ENCODE measurements at places on chromosomes 7 and 10.

DNA sequence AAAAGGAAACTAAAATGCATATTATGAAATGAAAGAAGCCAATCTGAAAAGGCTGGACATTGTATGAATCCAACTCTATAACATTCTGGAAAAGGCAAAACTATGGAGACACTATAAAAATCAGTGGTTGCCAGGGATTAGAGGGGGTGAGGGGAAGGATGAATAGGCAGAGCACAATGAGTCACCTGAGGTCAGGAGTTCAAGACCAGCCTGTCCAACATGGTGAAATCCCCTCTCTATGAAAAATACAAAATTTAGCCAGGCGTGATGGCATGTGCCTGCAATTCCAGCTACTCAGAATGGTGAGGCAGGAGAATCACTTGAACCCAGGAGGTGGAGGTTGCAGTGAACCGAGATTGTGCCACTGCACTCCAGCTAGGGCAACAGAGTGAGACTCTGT lies 324.8 kb upstream of the PHYHIPL start:
- DNase-seq: peak; percentile 62

GRCh38 chr7:98286093-98286539 lies 4.6 kb downstream of the BRI3 start:
- peak; percentile 76 for DNase-seq

GRCh38 chr10:27297844-27298521 lies 57.4 kb upstream of the ACBD5 start:
- no peak for DNase-seq

DNA sequence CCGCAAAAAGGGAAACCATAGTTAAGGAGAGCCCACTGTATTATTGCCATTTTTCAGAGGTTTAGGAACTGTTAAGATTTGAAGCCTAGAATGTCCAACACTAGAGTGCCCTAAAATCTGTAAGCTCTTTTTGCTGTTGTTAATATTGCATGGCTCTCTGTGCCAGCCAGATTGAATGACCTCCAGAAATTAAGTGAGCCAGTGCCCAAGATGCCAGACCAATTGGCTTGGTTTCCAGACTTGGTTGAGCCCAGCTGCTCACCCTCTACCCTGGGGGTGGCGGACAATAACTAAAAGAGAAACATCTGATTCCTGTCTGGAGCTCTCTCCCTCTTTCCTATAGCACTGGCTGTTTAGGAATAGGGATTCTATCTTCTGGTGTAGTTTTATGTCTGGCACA lies 340.1 kb downstream of the PHF14 start:
- DNase-seq: no peak

- peak; percentile 31 for DNase-seq
Measured at GRCh38 chr10:6995341-6995740, 415.3 kb upstream of the PRKCQ start.

DNA sequence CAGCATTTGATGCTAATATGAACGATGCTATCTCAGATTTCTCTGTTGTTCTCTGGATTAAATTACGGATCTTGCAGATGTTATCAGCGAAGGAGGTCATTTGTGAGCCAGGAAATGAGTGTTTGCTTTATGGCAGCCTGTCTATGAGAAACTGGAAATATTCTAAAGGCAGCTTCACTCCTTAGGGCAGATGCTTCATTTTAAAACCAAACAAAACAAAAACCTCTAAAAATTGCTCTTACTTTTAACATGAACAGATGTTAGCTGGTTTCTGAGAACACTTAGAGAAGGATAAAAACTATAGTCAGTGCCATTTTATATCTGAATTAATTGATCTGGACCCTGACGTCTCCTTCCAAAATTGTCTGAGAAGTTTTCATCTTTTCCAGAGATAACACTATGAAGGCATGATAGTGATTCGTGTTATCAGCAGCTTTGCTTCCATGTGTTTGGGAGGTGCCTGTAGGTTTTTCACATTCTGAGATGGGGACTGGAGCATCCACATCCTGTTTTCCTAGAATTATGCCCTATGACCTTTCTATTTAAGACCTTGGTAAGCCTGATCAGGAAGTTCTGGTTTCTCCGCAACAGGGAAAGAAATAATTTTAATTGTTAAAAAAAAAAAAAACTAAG lies 53.1 kb downstream of the CPED1 start:
- peak; percentile 37 for DNase-seq

DNA sequence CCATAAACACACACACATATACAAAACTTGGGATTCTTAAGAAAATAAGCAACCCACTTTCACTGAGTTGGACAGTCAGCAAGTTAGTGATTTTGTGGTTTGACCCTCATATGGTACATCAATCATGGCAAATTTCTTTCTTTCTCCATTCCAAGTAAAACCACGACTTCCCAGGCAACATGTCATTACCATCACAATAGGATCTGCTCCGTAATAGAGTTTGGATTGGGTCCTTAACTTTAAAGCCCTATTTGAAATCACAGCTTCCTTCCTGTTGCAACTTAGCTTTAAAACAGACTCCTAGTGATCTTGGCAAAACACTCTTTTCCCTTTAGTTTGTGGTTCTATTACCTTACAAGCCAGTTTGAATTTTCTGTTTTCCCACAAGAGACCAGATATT lies 483.6 kb downstream of the INHBA start:
- DNase-seq: peak; percentile 68

- DNase-seq: no peak
Measured at GRCh38 chr7:50347693-50348092, 43.2 kb downstream of the IKZF1 start.

DNA sequence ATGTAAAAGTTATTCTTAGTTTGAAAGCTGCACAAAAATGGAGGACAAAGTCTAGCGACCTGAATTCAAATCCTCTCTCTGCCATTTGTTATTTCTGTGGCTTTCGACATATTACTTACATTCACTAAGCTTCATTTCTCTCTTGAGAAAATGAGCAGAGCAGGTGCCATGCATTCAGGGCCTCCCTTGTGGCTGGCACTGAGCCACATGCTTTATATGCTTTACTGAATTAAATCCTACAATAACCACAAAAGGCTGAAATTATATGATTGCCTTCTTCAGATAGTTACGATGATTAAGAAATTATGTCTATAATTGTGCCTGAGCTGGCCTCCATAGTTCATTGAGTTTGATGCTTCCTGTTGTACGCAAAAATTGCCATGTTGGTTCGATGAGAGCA lies 98.7 kb downstream of the NPSR1 start:
- DNase-seq: no peak

DNA sequence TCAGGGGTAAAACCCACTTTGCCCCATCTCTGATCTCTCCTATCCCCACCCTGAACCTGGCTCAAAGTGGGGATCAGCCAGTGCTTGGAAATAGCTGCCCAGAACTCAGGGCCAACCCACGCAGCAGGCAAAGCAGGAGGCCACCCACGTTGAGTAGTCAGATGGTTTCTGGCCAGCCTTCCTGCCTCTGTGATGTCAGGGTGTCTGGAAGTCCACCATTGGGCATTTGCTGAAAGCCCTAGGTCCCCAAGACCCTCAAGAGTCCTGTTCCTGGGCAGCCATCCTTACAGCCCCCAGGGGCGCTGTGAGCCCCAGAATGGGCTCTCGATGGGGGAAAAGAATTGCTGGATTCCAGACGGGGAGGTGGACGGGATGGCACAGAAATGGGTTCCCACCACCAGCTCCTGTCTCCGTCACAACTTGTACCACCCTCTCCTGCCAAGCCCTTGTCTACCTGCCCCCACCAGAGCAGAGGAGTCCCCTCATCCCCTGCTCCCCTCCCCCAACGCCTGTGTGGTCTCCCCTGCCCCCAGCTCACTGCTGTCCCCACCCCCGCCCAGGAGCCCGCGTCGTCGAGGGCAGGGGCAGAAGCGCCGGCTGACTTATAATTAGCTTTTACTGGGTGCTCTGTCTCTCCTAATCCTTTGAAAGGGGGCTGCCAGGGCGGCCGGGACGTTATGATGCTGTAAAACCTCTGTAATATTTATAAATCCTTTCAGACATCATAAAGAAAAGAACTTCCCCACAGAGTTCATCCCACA lies 3.9 kb downstream of the MYL10 start:
- peak; percentile 6 for DNase-seq

GRCh38 chr7:126398851-126399529 lies 853.8 kb downstream of the GRM8 start:
- no peak for DNase-seq

- DNase-seq: no peak
Measured at GRCh38 chr7:132497098-132497497, 79.2 kb downstream of the PLXNA4 start.

DNA sequence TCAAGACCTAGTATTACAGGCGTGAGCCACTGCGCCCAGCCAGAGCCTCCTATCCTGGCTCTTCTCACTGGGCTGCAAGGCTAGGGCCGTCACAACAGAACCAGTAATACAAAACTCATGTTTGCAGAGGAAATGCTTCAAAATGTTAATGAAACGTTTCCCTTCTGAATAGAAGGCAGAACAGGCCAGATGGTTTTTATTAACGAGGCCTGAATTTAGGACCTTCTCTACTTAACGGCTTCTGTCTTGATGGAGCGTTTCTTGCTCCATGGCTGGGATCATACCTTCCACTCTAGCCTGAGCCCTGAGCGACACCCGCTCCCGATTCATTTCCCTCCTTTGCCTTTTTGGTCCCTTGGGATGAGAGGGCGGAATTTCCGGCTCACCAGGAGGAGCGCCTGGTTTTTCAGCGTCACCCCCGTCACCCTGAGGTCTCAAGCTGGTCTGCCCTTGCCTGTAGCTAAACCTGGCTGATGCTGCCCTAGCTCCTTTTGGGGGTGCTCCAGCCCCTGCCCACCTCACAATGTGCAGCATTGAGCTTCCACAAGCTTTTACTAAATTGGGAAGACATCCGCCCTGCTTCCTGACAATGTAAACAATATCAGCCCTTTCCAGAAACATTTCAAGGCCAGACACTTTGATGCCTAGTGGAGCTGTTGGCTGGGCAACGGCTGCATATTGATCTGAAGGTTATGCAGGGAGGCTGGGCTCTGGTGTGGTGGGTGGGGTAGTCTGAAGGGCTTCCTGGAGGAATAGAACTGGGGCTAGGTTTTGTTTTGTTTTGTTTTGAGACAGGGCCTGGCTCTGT lies 5.2 kb downstream of the CLIP2 start:
- peak; percentile 85 for DNase-seq

GRCh38 chr10:86299562-86299961 lies 67.0 kb downstream of the GRID1 start:
- DNase-seq: no peak

- DNase-seq: peak; percentile 12
Measured at GRCh38 chr7:4880218-4880617, 3.3 kb downstream of the RADIL start.

GRCh38 chr10:77231884-77232610 lies 405.6 kb downstream of the KCNMA1 start:
- no peak for DNase-seq

GRCh38 chr7:47497367-47498096 lies 84.4 kb downstream of the TNS3 start:
- no peak for DNase-seq

GRCh38 chr10:33276282-33276923 lies 58.1 kb downstream of the NRP1 start:
- DNase-seq: no peak

- DNase-seq: no peak
Measured at GRCh38 chr7:33399528-33400213, 270.3 kb downstream of the BBS9 start.

- no peak for DNase-seq
Measured at GRCh38 chr7:111091593-111092358, 849 bp downstream of the LRRN3 start.

GRCh38 chr7:151070574-151070960 lies 10.0 kb downstream of the FASTK start:
- no peak for DNase-seq

DNA sequence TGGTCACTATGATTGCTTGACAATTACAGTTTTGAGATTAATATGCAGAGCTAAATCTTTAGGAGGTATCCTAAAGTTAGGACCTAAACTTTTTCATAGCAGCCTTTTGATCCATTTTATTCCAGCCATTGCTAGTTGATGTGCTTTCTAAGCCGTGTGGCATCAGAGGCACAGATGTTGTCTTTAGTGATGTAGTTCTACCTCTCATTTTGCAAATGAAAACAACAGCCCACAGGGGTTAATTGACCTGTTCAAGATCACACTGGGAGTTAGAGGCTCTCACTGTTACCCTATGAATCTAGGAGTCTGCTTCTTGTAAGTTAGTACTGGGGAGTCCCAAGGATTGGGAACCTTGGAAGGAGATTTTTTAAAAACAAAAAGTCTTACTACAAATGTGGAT lies 10.6 kb downstream of the AUTS2 start:
- DNase-seq: no peak

DNA sequence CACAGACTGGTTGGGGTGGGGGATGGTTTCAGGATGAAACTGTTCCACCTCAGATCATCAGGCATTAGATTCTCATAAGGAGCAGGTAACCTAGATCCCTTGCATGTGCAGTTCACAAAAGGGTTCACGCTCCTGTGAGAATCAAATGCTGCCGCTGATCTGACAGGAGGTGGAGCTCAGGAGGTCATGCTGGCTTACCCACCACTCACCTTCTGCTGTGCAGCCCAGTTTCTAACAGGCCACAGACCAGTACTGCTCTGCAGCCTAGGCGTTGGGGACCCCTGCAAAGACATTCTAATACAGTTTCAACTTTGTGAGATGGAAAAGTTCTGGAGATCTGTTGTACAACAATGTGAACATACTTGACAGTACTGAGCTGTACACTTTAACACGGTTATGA lies 39.9 kb downstream of the STRA8 start:
- DNase-seq: no peak

DNA sequence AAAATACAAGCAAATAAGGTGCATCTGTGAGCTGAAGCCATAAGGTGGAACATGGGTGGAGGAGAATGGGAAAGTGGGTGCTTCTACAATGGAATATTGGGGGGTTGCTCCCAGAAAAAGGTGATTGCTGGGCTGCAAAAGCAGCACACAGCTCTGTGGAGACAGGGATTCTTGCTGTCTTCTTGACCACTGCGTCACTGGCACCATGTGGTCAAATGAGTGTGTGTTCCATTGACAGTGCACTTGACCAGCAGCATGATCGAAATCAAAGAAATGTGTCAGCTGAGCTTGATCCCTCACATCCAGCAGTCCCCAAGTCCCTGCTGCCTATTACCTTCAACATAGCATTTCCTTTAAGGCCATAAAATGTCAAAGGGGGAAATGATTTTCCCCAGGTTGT lies 56.2 kb downstream of the GPR26 start:
- no peak for DNase-seq

- no peak for DNase-seq
Measured at GRCh38 chr7:1274121-1274875, 41.6 kb downstream of the UNCX start.

GRCh38 chr7:150716939-150717338 lies 526 bp downstream of the GIMAP1 start:
- no peak for DNase-seq

- DNase-seq: peak; percentile 13
Measured at GRCh38 chr7:90777465-90777864, 181.3 kb downstream of the CDK14 start.

DNA sequence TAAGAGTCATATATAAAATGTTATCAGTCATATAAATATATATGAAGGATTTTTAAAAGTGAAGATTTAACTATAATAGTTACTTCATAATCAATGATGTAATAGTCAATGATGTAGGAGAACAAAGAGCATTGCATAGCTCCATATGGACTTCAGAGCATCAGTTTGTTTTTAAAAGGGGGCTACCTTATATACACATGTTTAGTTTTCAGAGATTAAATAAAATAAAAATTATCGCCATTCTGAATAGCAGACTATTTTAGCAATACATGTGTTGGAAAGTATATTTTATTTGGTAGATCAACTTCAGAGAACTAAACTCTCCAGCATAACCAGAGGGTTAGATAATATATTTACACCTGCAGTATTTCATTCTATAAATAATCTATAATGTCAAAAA lies 29.1 kb upstream of the EPC1 start:
- DNase-seq: no peak

GRCh38 chr10:85557077-85557476 lies 809.5 kb downstream of the GRID1 start:
- peak; percentile 89 for DNase-seq

- DNase-seq: no peak
Measured at GRCh38 chr7:151762583-151763245, 114.2 kb downstream of the PRKAG2 start.
